ENCODE measurements at places on chromosomes 5 and 9.

DNA sequence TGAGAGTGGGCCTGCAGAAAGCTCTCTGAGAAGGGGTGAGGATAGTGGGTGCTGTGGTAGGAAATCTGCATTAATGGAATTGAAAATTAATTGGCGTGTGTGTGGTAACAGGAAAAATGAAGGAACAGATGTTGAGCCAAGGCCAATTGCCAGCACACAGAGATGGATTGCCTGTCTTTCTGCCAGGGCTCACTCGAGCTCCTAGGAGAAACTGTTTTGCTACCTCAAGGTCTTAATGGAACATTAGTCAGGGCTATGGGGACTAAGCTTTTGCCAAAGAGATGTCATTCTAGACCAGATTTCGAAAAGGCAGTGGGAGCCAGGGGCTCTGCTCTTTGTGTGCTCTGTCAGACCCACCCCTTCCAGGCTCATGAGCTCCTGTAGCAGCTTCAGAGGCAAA, 124.0 kb upstream of the EFNA5 start:
- no peak for DNase-seq

DNA sequence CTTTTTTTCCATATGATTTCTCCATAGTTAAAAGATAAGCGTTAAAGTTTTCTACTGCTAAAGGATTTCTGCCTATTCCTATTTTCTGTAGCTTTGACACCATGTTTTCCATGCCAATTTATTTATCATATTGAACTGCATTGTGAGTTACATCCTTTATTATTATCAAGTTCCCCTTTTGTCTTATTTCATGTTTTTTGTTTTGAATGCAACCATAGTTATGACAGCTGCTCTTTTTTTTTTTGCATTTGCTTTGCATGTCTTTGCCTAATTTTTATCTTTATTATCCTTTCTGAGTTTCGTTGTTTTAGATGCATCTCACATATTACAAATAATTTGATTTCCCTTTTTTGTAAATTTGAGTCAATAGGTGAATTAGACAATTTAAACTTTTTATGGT, 161.5 kb downstream of the DEPDC1B start:
- no peak for DNase-seq

DNA sequence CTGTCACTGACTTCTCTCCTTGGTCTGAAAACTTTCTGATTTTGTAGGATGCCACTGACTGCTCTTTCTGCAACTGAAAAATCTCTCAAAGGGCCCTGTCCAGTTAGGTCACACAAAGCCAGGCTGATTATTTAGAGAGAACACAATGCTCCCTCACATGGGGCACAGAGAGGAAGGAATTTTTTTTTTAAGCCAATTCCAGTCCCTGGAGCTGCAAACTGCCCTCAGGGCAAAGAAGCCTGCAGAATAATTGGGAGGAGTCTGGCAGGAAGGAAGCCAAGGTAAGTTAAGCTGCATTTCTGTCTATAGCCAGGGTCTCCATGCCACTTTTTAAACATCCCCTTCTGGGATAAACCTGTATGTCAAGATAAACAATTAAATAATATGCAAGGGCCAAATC, 305.5 kb downstream of the ZSWIM6 start:
- no peak for DNase-seq

DNA sequence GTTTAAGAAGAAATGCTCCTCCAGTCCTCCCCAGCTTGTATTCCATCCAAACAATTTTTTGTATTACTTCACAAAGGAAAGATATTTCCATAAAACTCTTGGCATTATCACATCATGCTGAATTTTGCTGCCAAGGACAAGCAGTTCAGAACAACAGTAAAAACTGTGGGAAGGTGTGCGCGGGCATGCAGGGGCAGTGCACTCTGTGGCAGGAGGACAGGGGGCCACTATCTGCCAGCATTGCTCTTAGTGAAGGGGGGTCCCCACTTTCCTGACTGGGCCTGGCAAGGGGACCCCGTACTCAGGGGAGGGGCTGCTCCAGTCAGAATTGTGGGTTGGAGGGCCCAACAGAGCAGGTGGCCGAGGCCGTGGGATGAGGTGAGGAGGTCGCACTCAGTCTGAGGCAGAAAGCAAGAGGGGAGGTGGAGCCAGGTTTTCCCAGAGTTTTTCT, 32.8 kb downstream of the ANGPTL2 start:
- DNase-seq = no peak

DNA sequence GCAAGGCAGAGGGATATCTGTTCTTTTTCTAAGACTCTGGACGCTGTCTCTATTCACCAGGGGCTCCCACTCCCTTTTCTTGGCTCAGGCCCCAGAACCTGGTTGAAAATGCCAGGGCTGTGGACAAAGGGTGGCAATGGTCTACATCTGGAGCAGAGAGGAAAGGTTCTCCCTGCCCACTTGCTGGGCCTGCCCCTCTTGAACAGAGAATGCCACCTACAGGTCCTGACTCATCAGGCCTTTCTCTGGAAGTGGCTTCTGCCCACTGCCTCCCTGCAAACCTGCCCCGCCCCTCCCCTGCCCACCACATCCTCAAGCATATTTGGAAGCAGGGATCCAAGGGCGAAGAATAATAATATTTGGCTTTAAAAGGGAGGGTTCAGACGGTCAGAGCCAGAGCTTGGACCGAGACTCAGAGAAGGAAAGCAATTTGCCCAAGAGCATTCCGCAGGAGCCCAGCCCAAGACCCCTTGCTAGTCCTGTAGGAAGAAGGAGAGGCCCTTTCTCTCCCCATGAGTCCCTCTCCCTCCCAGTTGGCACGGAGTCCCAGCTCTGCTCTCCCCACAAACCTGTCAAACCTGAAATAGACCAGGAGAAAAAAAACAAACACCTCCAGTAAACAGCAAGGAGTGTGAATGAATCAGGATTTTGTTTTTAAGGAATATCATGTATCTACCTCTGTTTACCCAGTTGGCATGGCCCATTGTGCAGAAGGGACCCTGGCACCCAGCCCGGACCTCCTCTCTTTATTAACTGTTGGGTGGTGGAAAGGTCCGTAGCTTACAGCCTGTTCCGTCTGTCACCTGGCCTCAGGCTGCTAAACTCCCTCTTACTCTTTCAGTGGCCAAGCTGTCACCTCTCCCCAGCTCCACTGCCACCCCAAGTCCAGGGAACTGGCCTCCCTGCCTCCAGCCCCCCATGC, 37.7 kb upstream of the STXBP1 start:
- DNase-seq = no peak

DNA sequence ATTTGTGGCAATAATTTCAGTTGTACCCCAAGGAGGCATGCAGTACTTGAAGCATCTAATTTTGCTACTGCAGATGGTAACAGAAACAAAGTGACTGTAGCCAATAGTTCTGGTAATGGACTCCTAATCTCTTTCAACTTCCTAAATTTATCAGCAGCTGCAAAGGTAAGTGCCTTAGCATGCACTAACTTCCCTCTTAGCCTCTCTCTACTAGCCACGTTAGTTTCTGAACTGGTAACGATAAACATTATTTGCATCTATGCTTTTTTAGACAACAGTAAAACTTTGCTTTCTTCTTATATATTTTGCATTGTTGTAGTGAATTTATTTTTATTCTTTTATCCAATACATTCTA, 6.2 kb upstream of the CKS2 start:
- no peak for DNase-seq

DNA sequence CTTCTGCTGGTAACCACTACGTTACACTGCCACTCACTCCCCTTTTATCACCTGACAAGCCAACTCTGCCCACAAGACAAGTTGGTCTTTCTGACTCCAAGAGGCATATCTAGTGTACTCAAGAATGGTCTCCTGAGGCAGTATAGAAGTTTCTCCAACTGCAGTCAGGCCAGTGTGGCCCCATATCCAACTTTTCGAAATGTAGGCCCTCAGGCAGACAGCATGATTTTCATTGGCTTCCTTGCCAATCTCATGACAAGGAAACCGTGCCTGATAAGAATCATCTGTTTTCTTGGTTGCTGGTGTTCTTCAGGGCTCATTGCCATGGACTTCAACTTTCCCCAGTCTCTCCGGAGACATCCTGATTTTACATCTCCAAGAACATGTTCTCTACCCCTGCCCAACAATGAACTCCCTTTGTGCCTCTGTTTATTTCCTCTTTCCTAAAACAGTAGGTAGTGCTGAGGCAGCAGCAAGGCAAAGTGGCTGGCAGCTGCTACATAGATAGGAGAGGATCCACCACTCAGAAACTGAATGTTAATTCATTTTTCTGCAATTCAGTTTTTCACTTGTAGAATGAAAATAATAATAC, 62.6 kb upstream of the SEMA6A start:
- no peak for DNase-seq

DNA sequence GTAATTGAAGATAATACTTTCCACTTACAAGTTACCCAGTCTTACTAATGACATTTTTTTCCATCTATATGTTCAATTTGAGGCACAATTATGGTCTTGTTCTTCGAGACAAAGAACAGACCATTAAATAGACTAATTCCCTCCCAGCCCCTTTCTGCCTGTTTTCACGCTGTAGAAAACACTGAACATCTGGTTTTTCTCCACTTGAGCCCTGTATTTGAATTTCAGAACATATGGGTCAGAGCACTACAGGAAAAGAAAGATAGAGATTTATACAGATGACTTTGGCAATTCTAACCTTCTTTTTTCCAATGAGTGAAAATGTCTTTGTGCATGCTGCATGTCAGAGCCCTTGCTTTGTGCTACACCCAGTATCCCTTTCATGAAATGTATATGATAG, 506.9 kb downstream of the LRRC70 start:
- no peak for DNase-seq

- no peak for DNase-seq
These were observed 13.6 kb downstream of the LRRC8A start for GRCh38 chr9:128895556-128895955.
